DMS79 treated with DMSO at 0.1 percent for 48 hours (cell line): ENCODE measurements at places on chromosomes 16 and 17.

GRCh38 chr17:66776999-66777688 lies 57.8 kb upstream of the CACNG5 start:
- no peak for DNase-seq

DNA sequence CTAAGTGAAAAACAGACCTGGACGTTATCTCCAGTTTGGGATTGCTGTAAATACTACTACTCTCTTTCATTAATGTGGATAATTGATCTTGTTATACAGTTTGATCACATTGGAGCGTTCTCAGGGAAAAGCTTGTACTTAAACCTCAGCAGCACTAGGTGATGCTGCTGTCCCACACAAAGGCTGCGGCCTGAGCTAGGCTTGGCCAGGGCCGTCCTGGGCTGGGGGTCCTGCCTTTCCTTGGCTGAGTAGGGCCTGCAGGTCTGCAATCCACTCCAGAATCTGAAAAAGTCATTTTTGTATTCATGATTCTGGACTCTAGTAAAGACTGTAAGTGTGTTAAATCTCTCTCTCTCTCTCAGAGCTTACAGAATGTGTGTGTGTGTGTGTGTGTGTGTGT lies 23.7 kb upstream of the PMFBP1 start:
- no peak for DNase-seq

- DNase-seq, result no peak
These were observed 4.7 kb downstream of the IL17C start for GRCh38 chr16:88642881-88643643.

- DNase-seq, result no peak
These were observed 224.1 kb upstream of the FOXF1 start for GRCh38 chr16:86285938-86286921.

- DNase-seq, result no peak
These were observed 103.5 kb upstream of the ZNF750 start for GRCh38 chr17:82943339-82943738.

DNA sequence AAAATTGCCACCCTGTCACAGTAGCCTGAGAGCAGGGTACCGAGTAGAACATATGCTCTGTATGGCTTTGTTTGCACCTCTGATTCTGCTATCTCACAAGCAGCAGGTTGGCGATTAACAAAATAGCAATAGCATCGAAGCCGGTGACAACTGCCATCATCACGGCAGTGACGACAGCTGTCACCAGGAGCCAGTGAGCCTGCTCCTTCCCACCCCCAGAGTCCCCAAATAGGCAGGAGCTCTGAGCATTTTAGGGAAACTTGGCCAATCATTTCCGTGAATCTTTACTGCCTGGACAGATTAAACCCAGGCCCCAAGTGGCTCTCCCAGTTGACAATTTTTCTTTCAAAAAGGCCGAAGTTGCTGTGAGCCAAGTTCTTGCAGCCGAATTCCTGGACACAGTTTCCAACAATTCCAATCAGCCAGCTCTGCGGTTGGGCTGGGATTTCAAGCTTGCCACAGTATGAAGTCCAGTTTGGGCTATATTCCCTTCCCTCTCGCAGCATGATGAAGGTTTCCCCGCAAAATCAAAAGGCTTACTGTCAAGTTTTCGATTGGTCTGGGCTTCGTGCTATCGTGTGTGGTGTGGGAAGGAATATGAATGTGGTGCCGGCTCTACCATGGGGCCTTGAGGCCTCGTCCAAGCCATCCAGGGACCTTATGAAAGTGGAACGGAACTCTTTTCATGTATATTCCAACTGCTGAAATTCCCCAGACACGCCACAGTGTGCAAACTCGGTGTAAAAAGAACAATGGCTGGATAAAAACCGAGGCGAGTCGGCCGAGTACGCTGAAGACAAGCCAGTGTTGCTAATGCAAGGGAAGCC lies 186.6 kb downstream of the C16orf78 start:
- no peak for DNase-seq
